Activated CD4-positive, alpha-beta T cell treated with anti-CD3 and anti-CD28 coated beads, Interleukin-2, amount 10 ng/mL, durations not matched to agents 7 days and 5 days (primary cell): ENCODE measurements at places on chromosomes 1 and 21. TPM values are rescaled to one million over a fixed set of nuclear protein-coding genes. Genes with fewer than 3 reads are reported as not detected.

DNA sequence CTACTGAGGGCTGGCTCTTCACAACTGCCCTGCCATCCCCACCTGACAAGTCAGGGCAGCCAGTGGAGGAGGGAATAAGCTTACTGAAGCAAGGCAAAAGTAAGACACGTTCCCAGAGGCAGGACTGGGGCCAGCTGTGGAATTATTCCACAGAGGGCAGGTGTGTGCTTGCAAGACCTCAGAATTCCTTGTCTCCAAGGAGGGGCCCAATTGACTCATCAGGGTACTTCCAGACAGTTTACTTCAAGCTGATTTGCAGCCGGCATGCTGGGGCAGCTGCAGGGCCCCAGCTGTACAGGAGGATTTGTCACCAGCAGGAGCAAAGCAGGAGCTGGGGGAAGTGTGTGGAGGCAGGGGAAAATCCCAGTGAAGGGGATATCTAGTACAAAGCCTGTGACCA is 167.5 kb upstream of the CAMK1G start:
- DNase-seq = no peak
- no peaks in the 10 kb centered on the region for H3K4me1 ChIP-seq
- no peak overlapping the region for H3K4me3 ChIP-seq
- H3K27ac ChIP-seq = no peak overlapping the region
- H3K36me3 ChIP-seq = no peaks in the 10 kb centered on the region
- H3K27me3 ChIP-seq = peaks cover 22% of the 10 kb centered on the region

The TCEA3 gene
- 18.3 TPM for total RNA-seq

The MAN1C1 gene
- 31.1 TPM for total RNA-seq

- no peak for DNase-seq
- H3K36me3 ChIP-seq = no peaks in the 10 kb centered on the region
- no peaks in the 10 kb centered on the region for H3K4me1 ChIP-seq
- no peak overlapping the region for H3K27ac ChIP-seq
Measured at GRCh38 chr1:74368335-74368734, 133.1 kb downstream of the TNNI3K start.

GRCh38 chr1:226787071-226787470 is 48.0 kb upstream of the ITPKB start:
- H3K27ac ChIP-seq = no peak overlapping the region
- H3K36me3 ChIP-seq = no peaks in the 10 kb centered on the region
- no peak overlapping the region for H3K4me3 ChIP-seq
- H3K27me3 ChIP-seq = peaks cover 7% of the 10 kb centered on the region
- DNase-seq = no peak
- H3K4me1 ChIP-seq = peaks cover 4% of the 10 kb centered on the region

The TGFB2 gene
- not detected for total RNA-seq
